ENCODE measurements at places on chromosomes 3 and 15.

DNA sequence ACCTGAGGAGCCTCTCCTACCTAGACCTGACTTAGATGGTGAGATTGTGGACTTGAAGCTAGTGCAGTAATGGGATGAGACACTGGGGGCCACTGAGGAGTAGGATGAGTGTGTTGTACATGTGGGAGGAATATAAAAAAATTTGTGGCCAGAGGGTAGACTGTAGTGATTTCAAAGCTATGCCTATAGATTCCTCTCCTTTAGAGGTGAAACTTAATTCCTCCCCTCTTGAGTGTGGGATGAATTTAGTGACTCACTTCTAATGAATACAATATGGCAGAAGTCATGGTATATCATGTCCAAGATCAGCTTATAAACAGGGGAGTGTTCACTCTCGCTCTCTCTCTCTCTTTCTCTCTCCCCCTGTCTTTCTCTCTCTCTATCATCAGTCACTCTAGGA lies 6.7 kb downstream of the ZNF860 start:
- DNase-seq = no peak

GRCh38 chr3:12416731-12417130 lies 67.5 kb upstream of the TSEN2 start:
- DNase-seq = no peak

GRCh38 chr3:98966434-98966833 lies 64.9 kb upstream of the DCBLD2 start:
- no peak for DNase-seq

DNA sequence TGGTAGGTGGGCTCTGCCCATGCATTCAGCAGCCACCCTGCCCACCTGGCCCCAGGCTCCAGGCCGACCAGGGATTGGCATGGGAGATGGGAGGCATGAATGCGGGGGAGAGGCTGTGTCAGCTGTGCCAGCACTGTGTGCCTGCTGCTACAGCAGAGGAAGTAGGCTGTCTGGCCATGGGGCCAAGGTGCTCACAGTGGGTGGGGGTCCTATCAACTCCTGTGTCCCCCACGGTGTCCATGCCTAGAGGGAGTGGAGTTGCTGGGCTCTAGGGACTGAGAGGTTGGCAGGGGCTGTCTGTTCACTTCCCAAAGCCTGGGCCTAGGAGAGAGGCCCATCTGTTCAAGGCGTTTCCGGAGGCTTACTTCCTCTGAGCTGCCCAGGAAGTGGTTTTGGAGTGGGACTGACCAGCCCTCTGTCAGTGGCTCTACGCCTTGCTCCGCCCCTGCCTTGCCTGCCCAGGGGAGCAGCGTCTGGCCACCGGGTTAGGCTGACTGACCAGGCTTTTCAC lies 5.8 kb downstream of the PRKCD start:
- no peak for DNase-seq

GRCh38 chr3:187022403-187023029 lies 92.2 kb downstream of the ST6GAL1 start:
- no peak for DNase-seq

GRCh38 chr15:90611157-90611556 lies 81.4 kb downstream of the CRTC3 start:
- no peak for DNase-seq

DNA sequence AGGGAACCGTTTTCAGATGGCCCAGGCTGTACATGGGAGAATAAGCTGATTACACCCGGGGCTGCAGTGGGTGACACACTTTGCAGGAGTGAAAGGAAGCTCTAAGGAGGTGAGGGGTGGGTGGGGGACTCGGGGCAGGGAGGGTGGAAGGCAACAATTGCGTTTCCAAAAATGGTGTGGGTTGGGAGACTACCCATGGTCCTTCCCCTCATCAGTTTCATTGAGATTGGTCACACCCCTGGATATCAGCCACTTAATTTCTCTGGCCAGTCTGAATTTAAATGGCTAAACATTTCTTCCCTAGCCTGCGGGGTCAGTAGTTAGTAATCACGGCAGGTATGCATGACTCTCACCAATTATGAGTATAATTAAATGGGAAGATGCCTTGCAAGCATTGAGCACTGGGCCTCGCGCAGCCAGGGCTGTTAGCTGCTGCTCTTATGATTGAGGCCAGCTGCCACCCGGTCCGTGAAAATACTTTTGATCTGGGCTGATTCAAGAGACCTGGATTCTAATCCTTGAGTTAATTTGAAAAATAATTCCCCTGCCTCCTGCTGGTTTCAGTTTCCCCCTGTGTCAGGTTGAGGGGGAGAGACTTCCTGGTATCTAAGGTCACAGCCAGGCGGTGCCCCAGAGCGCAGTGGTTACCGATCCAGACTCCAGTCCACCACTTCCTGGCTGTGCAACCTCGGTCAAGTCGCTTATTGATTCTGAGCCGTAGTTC lies 23.3 kb downstream of the SLC6A6 start:
- DNase-seq = peak; percentile 58

DNA sequence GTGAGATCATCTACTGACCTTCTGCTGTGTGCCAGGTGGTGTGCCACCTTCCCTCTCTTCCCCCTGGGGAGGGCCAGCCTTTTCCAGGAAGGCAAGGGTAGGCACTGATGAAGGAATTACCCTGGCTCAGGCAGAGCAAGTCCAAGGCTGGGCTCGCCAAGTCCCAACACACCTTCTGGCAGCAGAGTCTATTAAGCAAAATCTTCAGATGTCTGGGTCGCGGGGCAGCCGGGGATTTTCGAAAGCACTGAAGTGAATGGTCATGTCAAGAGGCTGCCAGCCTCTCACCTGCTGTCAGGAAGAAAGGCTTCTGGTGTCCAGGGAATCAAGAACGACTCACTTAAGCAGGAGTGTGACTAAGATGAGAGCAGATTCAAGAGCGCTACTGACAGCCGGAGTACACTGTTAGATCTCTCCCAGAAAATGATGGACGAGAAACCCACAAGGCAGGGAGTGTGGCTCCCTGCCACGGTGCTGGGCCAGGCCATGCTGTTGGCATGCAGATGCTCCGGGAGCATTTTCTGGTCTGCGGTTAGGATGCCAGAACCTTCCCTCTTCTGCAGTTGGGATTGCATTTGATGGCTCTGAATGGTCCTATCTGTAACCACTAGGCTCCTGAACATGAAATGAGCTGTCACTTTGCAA lies 479.8 kb downstream of the SHQ1 start:
- DNase-seq = no peak

DNA sequence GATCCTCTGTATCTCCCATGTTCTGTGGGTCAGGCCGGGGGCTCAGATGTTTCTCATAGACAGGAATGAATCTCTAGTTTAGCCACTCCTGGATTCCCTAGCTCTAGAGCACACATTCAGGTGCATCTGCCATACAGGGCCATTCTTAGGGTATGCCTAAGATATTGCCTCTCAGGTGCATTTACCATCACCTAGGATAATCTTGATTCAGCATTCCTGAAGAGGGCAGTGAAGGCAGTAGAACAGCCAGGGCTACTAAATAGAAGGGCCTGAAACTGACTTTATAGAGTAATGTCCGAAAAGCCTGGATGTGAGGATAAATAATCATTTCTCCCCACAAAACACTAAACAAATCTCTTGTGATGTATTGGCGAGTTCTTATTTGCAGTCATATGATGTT lies 882.0 kb downstream of the AGBL1 start:
- no peak for DNase-seq

- no peak for DNase-seq
Measured at GRCh38 chr3:140914384-140914945, 27.2 kb upstream of the SLC25A36 start.

GRCh38 chr3:138296639-138297038 lies 33.0 kb downstream of the NME9 start:
- no peak for DNase-seq

DNA sequence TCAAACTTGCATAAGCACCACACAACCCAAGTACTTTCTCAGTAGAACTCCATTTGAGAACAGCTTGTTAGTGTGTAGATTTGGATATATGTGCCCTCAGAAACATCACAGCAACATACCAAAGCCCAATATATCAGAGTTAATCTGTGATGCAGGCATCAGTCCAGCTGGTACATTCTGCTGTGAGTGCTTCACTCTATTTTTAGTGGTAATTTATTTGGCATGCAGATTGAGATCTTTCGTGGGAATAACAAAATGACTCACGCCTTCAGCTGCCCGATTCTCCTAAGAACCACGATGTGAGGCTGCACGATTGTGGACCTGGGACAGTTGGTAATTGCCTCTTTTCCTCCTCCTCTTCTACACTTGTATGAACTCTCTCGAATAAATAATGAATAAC lies 730.7 kb downstream of the SQOR start:
- no peak for DNase-seq

DNA sequence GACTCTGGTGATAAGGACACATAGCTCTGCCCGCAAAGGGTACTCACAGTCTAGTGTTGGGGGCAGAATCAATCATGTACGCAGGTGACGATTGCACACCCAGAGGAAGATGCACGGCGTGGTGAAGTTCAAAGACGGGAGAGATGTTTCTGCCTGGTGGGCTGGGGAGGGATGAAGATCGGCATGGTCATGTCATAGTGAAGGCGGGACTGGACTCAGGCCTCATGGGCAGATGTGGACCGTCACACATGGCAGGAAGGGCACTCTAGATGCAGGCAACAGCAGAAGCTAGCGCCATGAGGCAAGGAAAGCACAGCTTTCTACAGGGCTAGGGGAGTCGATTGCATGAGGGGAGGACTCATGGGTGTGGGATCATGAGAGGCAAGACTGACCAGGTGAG lies 240.6 kb downstream of the OPA1 start:
- DNase-seq = no peak

DNA sequence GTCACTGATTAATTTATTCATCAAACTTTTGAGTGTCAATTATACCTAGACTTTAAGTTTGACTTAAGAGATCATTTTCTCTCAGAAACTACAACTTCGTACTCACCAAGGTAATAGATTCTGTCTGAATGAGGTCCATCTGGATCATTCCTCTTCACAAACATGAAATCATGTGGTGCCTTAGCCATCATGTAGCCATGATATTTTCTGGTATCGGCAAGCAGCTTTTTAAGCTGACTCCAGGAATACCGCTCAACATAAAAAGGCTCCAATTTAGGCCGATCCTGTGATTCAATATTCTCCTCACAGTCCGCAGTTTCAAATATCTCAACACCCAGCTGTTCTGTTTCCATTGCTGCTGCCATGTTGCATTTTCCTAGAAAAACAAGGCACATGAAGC lies 5.3 kb downstream of the DPP8 start:
- no peak for DNase-seq

DNA sequence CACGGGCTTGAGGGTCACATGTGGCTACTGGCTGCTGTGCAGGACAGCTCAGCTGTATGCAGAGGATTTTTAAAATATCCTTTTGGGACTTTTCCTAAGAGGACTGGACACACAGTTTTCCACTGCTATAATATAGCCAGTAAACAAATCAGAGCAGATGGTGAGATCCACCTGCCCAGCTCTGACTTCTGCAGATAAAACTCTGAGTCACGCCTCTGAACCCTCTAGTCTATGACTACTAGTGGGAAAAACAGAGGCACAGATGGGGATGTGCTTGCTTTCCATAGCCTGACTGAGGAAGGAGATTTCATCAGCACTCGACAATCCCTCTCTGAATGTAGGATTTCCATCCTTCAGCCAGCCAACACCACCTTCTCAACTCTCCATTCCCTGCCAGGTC lies 45.1 kb downstream of the COLQ start:
- DNase-seq = no peak

GRCh38 chr3:13479332-13479581 lies 849 bp upstream of the HDAC11 start:
- DNase-seq = peak; percentile 35

- no peak for DNase-seq
Measured at GRCh38 chr3:16741103-16741758, 136.0 kb upstream of the DAZL start.

Data from Calu3 (cell line).